ENCODE measurements at places on chromosomes 1 and 21. TPM values are rescaled to one million over a fixed set of nuclear protein-coding genes. Genes with fewer than 3 reads are reported as not detected.

The HSPA13 gene
- total RNA-seq: 14.6 TPM

The CNR2 gene
- total RNA-seq: not detected

The CELA2B gene
- total RNA-seq: not detected

The NGF gene
- 5.3 TPM for total RNA-seq

The MECR gene
- total RNA-seq: 30.8 TPM

The HCN3 gene
- total RNA-seq: 1.2 TPM

The ZNF697 gene
- 9.4 TPM for total RNA-seq

The ACOT11 gene
- 64.8 TPM for total RNA-seq

The HORMAD1 gene
- total RNA-seq: not detected

The TNFRSF9 gene
- total RNA-seq: not detected

The FAM72C gene
- not detected for total RNA-seq

The IL19 gene
- total RNA-seq: not detected

The SPRR2G gene
- total RNA-seq: not detected

The AKT3 gene
- 20.6 TPM for total RNA-seq

The OR2T29 gene
- not detected for total RNA-seq

The VAV3 gene
- total RNA-seq: 1.4 TPM

Measured in left ventricle myocardium inferior (tissue), 1 donor.